Nephron progenitor cell (in vitro differentiated cells): ENCODE measurements at places on chromosomes 4 and X.
A peak's percentile ranks its signal among the peaks of the same experiment; 100 is the strongest.

DNA sequence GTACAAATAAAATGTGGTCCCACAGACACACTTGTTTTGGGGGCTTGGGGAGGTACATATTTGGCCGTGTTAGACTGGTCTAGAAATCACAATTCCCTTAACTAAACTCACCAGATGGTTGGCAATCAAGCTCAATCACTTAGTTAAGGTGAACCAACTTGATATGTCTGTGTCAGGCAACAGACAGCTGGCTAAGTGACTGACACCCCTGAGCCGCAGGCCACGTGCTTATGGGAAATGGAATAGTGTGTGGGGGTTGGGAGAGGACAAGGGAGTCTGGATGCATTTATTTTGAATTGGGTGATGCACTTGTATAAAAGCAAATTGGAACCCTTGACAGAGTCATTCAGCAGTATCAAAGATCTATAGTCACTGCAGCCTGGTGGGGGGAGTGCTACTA, 209.0 kb downstream of the HS6ST2 start:
- H3K4me1 ChIP-seq = peaks cover 73% of the 10 kb centered on the region
- no peak for DNase-seq
- H3K4me3 ChIP-seq = no peak overlapping the region

- H3K36me3 ChIP-seq = peaks cover 59% of the 10 kb centered on the region
- H3K27me3 ChIP-seq = no peaks in the 10 kb centered on the region
- H3K4me1 ChIP-seq = peaks cover 13% of the 10 kb centered on the region
- no peak overlapping the region for H3K4me3 ChIP-seq
- no peak for DNase-seq
Measured at GRCh38 chrX:46989548-46989947, 77.3 kb downstream of the JADE3 start.

DNA sequence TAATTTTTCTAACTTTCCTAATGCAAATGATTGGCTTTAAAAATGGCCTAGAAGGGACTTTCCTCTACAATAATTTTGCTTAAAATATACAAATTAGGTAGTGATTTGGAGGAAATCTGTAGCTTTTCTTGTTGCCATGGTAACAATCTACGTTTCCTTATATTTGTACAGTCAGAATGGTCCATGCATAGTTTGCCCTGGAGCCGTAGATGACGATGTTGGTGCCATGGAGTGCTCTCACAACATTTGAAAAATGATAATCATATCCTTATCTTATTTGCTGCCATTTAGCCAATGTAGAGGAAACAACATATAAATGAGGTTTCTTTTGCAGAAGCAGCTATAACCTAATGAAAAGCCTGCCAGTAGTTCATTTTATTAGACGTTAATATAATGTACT, 89.0 kb upstream of the NMU start:
- H3K36me3 ChIP-seq = no peaks in the 10 kb centered on the region
- no peak for DNase-seq
- H3K4me3 ChIP-seq = no peak overlapping the region
- H3K27me3 ChIP-seq = peaks cover 4% of the 10 kb centered on the region
- no peak overlapping the region for H3K27ac ChIP-seq

- no peak for DNase-seq
- peaks cover 77% of the 10 kb centered on the region for H3K4me1 ChIP-seq
- peaks cover 12% of the 10 kb centered on the region for H3K27me3 ChIP-seq
- H3K27ac ChIP-seq = no peak overlapping the region
Measured at GRCh38 chrX:71100581-71101505, 5.2 kb downstream of the FOXO4 start.

GRCh38 chr4:1746919-1747602, 25.7 kb downstream of the TACC3 start:
- no peaks in the 10 kb centered on the region for H3K4me1 ChIP-seq
- H3K27ac ChIP-seq = no peak overlapping the region
- DNase-seq = no peak
- H3K36me3 ChIP-seq = peaks cover 13% of the 10 kb centered on the region
- peaks cover 4% of the 10 kb centered on the region for H3K27me3 ChIP-seq
- no peak overlapping the region for H3K4me3 ChIP-seq

GRCh38 chrX:24702362-24703184, 8.9 kb downstream of the POLA1 start:
- peaks cover 4% of the 10 kb centered on the region for H3K27me3 ChIP-seq
- no peak overlapping the region for H3K4me3 ChIP-seq
- no peaks in the 10 kb centered on the region for H3K4me1 ChIP-seq
- H3K36me3 ChIP-seq = peaks cover 69% of the 10 kb centered on the region

DNA sequence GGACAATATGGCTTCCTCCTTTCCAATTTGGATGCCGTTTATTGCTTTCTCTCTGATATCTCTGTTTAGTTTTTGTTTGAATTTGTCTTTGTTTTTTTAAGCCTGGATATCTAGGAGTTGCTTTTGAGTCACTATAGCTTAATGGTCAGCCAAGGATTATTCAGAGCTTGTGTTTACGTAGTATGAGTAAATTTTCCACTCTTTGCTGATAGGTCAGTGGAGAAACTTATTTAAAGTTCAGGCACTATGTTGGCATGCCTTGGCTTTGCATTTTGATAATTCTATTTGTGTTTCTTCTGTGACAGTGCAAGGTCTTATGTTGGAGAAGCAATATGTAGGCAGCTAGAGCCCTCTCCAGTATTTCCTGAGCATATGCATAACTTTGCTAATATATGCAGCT, 315.2 kb downstream of the GRID2 start:
- H3K27ac ChIP-seq = no peak overlapping the region
- H3K27me3 ChIP-seq = no peaks in the 10 kb centered on the region
- DNase-seq = no peak
- no peak overlapping the region for H3K4me3 ChIP-seq
- H3K4me1 ChIP-seq = no peaks in the 10 kb centered on the region
- H3K36me3 ChIP-seq = no peaks in the 10 kb centered on the region

- H3K27me3 ChIP-seq = no peaks in the 10 kb centered on the region
- no peak overlapping the region for H3K4me3 ChIP-seq
- peaks cover 13% of the 10 kb centered on the region for H3K36me3 ChIP-seq
- no peaks in the 10 kb centered on the region for H3K4me1 ChIP-seq
- no peak overlapping the region for H3K27ac ChIP-seq
- no peak for DNase-seq
Measured at GRCh38 chr4:155342142-155342541, 34.6 kb downstream of the MAP9 start.

DNA sequence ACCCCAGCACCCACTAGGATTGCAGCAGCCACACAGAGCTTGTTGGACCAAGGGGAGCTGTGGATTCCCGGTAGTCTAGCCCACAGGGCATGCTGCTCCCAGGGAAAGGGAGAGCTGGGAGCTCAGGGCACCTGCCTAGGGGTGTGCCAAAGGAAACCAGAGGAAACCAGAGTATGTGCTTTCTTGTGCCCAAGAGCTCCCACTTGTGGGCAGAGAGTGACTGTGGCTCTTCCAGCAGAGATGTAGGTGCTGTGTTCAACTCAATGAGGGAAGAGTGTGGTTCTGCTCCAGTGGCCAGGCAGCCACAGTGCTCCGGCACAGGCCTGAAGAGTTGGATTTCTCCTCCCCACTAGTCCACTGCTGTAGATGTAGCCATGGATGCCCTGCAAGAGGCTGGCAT, 1050.0 kb upstream of the INTU start:
- H3K4me1 ChIP-seq = no peaks in the 10 kb centered on the region
- no peak overlapping the region for H3K4me3 ChIP-seq

- no peaks in the 10 kb centered on the region for H3K27me3 ChIP-seq
- no peaks in the 10 kb centered on the region for H3K4me1 ChIP-seq
- H3K4me3 ChIP-seq = no peak overlapping the region
- no peak for DNase-seq
- no peak overlapping the region for H3K27ac ChIP-seq
Measured at GRCh38 chr4:115376866-115377265, 263.4 kb upstream of the NDST4 start.

- no peak overlapping the region for H3K27ac ChIP-seq
- DNase-seq = no peak
- H3K36me3 ChIP-seq = peaks cover 12% of the 10 kb centered on the region
- no peaks in the 10 kb centered on the region for H3K27me3 ChIP-seq
Measured at GRCh38 chr4:118755438-118756226, 70.4 kb downstream of the METTL14 start.

DNA sequence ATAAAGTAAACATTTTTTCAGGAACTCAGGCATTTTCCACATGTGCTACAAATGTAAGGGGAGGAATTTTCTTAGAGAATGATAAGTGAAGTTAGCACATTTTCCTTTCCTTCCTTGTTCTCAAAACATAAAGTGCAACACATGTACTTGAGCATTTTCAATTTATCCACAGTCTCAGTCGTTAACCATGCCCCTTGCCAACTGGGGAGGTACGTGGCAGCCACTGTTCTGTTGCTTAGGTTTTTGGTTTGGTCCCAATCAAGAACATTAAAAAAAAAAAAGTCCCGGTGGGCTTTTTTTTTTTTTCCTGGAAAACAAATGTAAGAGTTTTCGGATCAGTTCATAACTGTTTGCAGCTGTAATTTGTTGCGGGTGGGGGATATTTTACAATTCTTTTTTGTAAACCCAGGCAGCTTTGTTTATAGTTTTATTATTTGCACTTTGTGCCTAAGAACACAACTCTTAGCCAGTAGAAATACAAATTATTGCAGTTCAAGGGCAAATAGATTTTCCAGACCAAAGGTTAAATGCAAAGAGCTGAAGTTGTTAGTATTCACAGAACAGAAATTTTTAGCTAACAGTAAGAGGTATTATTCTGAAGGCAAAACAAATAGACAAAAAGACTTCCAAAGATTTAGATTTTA, 112.1 kb upstream of the NAP1L5 start:
- peaks cover 19% of the 10 kb centered on the region for H3K36me3 ChIP-seq
- no peaks in the 10 kb centered on the region for H3K27me3 ChIP-seq
- peak overlapping the region; percentile 68 for H3K27ac ChIP-seq
- DNase-seq = no peak
- no peak overlapping the region for H3K4me3 ChIP-seq
- H3K4me1 ChIP-seq = no peaks in the 10 kb centered on the region

GRCh38 chr4:108888769-108889168, 125.9 kb upstream of the ETNPPL start:
- no peak overlapping the region for H3K4me3 ChIP-seq
- no peaks in the 10 kb centered on the region for H3K27me3 ChIP-seq
- no peak for DNase-seq
- H3K27ac ChIP-seq = no peak overlapping the region
- H3K4me1 ChIP-seq = peaks cover 49% of the 10 kb centered on the region
- H3K36me3 ChIP-seq = no peaks in the 10 kb centered on the region

DNA sequence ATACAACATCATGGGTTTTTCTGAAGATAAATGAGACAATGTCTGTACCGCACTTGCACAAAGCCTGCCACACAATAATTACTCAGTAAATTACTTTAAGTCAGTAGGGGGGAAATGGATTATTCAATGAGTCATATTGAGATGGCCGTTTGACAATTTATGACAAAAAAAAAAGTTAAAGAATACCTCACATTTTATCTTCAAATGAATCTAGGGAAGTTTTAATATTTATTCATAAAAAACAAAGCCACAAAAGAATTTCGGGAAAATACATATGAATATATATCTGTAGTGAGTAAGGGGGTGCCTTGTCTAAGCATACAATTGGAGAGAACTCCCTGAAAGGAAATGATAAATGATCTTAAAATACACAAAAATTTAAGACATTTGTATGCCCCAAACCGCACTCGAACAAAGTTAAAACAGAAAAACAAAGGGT, 197.0 kb upstream of the SLC7A11 start:
- H3K4me3 ChIP-seq = no peak overlapping the region
- no peak for DNase-seq
- no peak overlapping the region for H3K27ac ChIP-seq
- H3K27me3 ChIP-seq = no peaks in the 10 kb centered on the region

DNA sequence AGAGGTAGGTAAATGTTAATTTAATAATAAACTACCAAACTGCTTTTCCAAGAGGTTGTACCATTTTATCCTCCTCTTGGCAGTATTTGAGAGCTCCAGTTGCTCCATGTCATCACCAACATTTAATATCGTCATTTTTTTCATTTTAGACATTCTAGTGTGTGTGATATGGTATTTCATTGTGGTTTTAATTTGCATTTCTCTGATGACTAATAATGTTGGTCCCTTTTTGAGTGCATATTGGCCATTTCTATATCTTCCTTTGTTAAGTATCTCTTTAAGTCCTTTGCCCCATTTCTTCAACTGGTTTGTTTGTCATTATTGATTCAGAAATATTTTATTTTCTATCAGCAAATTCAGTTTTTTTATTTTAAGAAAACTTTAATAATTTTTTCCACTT, 88.8 kb downstream of the MAPK10 start:
- H3K27me3 ChIP-seq = peaks cover 1% of the 10 kb centered on the region
- H3K27ac ChIP-seq = no peak overlapping the region
- no peak overlapping the region for H3K4me3 ChIP-seq
- no peaks in the 10 kb centered on the region for H3K4me1 ChIP-seq
- DNase-seq = no peak

- peaks cover 72% of the 10 kb centered on the region for H3K36me3 ChIP-seq
- H3K27me3 ChIP-seq = no peaks in the 10 kb centered on the region
- DNase-seq = no peak
- H3K27ac ChIP-seq = no peak overlapping the region
Measured at GRCh38 chr4:139506774-139507173, 49.2 kb downstream of the SETD7 start.

GRCh38 chr4:167779864-167780263, 312.5 kb upstream of the ANXA10 start:
- no peak overlapping the region for H3K27ac ChIP-seq
- H3K27me3 ChIP-seq = no peaks in the 10 kb centered on the region
- no peak overlapping the region for H3K4me3 ChIP-seq

DNA sequence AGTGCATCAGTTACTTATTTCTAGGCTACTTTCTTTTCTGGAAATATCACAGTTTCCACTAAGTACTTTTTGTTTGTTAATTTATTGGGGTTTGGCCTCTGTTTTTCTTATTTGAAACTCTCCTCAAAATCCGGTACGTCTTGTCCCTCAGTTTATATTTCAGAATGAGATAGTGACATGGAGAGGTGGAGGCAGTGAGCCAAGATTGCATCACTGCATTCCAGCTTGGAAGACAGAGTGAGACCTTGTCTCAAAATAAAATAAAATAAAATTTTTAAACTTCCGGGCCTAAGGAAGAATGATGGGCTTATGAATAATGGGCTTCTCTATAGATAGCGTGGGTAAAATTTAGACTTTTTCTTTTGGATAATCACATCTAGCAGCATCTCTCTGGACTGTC, 567.8 kb downstream of the TRIML1 start:
- DNase-seq = no peak
- H3K36me3 ChIP-seq = no peaks in the 10 kb centered on the region
- H3K4me3 ChIP-seq = no peak overlapping the region
- H3K4me1 ChIP-seq = no peaks in the 10 kb centered on the region

DNA sequence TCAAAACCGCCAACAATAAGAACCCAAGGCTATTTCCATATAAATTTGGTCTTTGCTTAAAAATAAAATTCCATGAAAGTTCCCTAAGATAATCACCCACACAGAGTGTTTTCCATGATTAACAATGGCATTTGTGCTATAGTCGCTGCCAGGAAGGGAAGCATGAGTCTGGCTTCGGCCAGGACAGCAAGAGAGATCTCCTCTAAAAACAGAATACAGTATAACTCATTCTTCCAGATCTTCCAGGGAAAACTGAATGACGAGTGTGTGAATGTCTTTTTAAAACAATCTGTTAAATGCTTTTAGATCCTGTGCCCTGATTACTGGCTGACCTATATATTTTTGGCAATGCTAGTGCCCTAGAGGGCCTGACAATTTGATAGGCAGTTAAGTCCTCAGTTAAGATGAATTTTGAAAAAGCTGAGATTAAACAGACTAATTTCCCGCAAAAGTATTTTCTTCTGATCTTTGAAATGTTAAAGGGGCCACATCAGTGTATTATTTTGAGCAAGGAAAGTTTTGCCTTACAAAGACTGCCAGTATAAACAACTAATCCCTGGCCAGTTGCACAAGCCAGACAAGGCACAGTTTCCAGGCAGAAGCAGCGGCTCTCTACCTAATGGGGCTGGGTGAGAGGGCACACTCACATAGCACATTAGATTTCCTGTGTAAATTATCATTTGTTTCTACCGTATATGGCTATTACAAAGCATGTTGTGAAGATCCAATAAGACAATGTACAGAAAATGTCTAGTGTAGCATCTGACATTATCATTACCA, 127.3 kb downstream of the DCHS2 start:
- no peaks in the 10 kb centered on the region for H3K36me3 ChIP-seq
- DNase-seq = no peak
- no peak overlapping the region for H3K4me3 ChIP-seq
- peaks cover 3% of the 10 kb centered on the region for H3K27me3 ChIP-seq
